ENCODE measurements at places on chromosomes 1 and 21.

DNA sequence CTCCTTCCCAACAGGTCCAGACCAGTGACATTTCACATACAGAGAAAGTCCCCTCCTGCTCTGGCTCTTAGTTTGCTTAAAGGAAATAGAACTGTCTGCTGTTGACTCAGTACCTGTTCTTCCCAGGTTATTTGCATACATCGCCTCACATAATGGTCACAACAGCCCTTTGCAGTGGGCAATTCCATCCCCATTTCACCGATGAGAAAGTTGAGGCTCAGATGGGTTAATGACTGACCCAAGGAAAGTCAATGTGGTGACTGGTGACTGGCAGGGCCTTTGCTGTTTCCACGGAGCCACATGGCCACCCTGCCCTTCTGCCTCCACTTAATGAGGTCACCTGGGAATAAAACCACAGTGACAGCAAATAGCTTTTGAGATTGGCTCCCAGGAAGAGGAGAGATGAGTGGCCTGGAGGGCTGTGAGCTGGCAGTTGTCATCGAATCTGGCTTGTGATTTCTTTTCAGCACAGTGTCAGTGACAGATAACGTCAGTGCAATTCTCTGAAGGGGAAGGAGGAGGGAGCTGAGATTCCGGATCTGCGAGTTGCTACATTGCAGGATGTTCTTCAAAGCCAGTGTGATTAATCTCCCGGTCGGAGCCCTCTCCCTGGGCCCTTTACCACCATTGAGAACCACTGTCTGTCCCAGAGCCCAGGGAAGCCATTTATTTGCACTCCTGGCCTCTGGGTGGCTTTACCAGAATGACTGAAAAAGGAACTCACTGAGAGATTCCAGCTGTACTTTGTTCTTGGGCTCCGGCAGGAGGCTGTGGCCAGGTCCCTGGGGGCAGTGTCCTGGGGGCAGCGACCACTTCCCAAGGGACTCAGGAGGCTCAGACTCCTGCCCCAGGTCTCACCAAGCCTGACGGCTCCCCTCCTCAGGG, 117.2 kb downstream of the CNIH3 start:
- no peak for DNase-seq

- no peak for DNase-seq
These were observed 31.6 kb upstream of the RPTN start for GRCh38 chr1:152190589-152190988.

GRCh38 chr1:67738401-67738800, 53.4 kb downstream of the GADD45A start:
- DNase-seq, result no peak

DNA sequence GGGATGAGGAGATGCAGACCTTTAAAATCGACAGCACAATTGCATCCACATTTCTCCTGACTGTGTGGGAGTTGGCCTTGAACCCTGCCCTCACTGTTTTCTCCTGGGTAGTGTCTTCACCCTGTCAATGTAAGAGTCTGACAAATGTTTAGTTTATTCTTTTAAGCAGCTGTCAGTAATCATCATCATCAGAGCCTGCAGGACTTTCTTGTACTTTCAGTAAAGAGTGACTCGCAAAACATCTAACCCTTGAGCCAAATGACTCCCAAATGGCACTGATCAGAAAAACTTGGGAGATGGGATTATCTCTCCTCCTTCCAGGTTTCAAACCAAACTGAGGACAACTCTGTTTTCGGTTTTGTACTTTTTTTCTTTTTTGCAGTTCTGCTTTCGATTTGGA, 460.2 kb downstream of the KIF26B start:
- DNase-seq, result no peak

GRCh38 chr1:93846206-93846991, 32.6 kb downstream of the DNTTIP2 start:
- DNase-seq, result peak; percentile 73

DNA sequence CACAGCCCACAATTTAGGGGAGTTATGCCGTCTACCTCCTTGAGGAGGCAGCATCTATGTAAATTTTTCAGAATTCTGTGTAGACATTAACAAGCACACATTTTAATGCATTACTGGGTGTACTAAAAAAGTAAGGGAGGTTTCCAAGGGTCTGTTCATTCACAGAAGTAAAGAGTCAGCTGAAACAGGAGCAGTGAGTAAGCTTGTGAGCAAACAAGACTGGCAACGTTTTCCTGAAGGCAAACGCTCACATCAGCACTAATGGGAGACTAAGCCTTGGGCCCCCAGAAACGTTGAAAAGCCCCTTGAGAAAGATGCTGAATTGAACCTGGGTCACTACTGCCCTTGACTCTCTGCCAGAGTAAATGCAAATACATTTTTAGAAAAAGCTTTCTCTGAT, 25.7 kb downstream of the RPRD2 start:
- no peak for DNase-seq

DNA sequence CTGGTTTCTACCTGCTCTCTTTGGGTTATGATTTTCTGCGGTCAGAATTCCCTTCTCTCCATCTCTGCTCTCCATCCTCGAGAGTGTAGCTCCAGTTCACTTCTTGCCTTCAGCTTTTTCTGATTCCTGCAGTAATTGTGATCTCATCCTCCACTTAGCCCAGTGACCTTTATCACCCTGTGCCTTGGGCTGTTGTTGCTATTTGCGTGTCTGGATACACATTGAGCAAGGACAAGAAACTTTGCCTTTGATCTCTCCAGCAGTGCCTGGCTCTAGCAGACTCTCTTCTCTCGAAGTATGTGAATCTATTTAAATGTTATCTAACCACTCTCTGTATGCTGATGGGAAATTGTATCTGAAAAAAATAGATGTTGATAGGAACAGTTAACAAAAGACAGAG, 76.4 kb upstream of the MARK1 start:
- no peak for DNase-seq

DNA sequence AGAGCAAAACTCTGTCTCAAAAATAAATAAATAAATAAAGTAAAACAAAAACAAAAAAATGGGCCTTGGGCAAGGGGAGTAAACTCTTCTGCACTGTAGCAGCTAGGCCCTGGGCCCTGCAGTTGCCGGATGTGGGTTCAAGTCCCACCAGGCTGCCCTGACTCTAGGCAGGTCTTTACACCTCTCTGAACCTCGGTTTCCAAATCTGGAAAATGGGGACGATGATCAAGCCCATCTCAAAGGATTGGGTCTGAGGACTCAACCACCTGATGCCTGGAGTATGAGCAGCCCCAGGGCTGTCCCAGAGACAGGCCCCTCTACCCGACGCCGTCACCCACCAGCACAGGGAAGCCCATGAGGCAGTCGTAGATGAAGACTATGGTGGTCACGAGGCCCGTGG, 7.5 kb downstream of the GPR153 start:
- no peak for DNase-seq

GRCh38 chr1:160108888-160109662, 6.5 kb upstream of the ATP1A2 start:
- peak; percentile 34 for DNase-seq

DNA sequence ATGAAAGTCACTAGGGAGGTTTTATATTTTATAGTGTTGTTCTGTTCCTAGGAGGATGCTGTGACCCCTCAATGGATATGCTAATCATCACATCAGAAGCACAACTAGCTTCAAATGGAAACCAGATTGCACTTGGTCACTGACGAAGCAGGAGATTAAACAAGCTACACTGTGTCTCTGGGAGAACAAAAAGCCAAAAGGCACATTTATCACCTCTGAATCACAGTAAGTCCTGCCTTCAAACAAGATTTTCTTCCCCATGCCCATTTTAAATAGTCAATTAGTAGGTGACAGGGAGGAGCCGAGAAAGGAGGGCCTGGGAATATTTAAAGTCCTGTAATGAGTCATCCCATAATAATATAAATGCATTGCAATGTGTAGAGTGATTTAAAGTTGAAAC, 38.1 kb downstream of the RGS2 start:
- no peak for DNase-seq

- DNase-seq, result no peak
These were observed 21.6 kb downstream of the HUNK start for GRCh38 chr21:31894457-31894856.

DNA sequence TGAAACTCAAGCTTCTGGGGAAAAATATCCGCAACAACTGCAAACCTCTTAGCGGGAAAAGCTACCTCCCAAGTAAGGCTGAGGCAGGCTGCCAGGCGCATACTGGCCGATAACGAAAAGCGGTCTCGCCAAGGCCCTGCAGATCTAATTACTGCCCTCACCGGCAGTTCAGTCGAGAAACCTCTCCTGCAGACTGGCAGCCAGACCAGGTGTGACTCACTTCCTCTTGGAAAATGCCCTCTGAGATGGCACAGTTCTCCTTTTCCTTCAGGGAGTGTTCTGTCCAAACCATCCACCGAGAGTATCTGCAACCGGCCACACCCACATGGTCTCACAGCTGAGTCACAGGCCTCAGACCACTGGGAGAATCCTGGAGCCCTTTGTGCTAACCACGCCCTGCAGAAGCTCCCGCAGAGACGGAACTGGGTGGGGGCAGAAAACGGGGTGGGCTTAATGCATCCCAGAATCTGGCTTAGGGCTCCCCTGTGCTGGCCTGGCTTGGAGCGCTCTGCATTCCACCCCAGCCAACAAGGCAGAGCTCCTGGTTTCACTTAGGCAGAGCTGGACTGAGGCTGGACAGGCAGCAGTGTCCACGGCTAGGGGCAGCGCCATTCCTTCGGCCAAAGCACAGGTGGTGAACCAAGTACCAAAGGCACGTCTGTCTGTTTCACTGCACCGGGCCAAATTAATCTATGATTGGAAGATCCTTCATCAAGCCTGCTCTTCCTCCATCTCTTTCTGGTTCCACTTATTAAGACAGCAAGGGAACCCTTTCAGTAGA, 1.2 kb downstream of the S100A10 start:
- DNase-seq, result no peak

GRCh38 chr1:66893712-66894111, 30.9 kb downstream of the DNAI4 start:
- DNase-seq, result no peak

- no peak for DNase-seq
These were observed 11.4 kb downstream of the WNT2B start for GRCh38 chr1:112520166-112520565.

DNA sequence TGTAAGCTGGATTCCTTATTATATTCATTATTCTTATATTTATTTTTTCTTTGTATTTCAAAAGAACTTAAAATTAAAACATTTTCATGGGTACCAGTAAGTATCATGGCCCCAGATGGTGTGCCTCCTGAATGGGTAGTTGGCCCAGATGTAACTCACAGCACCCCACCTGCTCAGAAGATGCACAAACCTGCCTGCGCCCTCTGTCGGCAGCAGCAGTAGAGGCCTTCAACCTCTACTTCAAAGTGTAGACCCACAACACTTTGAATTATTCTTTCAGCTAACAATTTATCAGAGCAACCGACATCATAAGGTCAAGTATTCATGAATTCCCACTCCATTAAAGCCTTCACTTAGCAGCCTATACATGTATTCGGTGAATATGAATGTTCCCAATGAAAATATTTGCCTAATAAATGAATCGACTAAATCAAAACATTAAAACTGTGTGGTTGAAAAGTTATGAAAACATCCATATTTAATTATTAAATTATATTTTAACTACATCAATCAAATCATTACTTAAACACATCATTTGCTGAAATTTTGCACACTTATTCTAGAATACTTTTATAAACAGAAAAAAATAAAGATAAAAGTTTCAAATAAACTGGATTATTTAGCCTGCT, 25.4 kb downstream of the PIGM start:
- DNase-seq, result peak; percentile 29

GRCh38 chr1:166975361-166976129, at the start of gene ILDR2:
TSS of gene ILDR2 (minus strand) at chr1:166975540. CDS start at chr1:166975268, 272 bp downstream.
- peak; percentile 61 for DNase-seq

DNA sequence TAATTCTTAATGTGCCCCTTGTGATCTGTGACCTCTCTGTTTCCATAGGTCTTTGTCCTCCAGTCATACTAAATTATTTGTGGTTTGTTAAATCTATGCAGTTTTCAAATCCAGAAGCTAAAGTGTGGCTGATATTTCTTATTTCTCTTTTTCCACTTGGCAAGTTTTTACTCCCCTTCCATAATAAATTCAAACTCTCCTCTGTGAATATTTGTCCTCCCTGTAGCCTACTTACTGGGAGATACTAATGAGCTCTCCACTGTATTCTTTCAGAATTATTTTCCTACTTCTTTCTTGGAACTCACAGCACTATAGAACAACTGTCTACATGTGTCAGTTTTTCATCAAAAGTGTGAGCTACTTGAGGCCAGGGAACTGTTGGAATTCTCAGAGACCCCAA, 430.8 kb upstream of the PTBP2 start:
- no peak for DNase-seq

DNA sequence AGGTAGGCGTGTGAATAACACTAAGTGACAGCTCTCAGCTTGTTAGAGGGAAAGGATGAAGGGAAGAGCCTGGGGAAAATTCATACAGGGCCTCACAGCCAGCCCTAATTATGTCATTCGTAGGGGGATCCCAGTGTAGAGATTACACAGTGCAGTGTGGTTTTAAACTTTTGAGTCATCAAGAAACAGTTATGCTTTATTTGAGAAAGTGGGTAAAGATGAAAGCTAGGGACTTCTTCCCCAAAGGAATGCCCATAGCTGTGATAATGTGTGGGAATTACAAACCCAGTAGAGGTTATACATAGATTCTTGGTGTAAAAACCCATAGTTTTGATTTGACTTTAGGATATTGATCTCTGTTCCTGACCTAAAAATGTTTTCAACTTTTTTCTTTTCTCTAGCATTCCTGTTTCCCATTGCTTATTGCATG, 1.9 kb downstream of the TTF2 start:
- DNase-seq, result no peak

DNA sequence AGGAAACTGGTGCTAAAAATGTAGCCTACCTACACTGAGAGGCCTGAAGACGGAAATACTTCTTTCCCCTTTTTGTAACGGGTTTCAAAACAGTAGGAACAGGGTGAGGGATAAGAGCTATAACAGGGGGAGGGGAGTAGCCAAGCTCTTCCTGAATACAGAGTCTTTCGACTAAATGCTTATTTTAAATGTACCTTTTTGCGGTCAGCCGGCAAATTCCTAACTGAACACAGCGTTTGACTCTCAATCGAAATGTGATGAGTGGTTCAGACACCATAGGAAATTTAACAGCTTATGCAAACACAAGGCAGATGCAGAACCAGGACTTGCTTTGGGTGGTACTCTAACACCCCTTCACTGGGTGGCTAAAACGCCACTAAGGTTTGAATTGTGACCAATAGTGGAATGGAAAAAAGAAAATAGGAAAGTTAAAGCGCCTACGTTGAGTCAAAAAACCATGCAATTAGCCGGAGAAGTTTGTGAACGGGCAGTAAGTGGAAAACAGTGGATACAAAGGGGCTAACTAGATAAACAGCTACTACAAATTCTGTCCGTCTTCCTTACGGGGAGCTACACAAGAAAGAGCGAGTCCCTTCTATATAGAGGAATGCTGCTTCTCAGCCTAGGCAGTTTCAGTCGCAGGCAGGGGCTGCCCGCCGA, 1.7 kb downstream of the EGLN1 start:
- no peak for DNase-seq

- DNase-seq, result no peak
These were observed 187.1 kb upstream of the LMO4 start for GRCh38 chr1:87141556-87141955.

DNA sequence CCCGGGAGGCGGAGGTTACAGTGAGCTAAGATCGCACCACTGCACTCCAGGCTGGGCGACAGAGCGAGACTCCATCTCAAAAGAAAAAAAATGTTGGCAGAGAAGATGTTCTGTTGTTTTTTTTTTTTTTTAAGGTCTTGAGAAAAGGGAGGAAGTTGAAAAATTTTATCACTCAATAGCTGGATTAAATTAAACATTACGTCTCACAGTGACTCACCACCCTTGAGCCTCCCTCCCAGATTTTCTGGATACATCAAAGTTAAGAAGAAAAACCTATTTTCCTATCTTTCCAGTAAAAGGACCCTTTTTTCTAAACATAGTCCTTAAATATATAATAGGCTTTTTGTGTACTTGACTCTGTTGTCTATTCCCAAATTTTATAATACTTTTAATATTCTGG, 35.5 kb downstream of the IFNAR1 start:
- no peak for DNase-seq

- no peak for DNase-seq
These were observed 83.6 kb upstream of the SLC44A3 start for GRCh38 chr1:94736549-94736948.
